ENCODE measurements at places on chromosomes 6 and 20. TPM values are rescaled to one million over a fixed set of nuclear protein-coding genes. Genes with fewer than 3 reads are reported as not detected.

DNA sequence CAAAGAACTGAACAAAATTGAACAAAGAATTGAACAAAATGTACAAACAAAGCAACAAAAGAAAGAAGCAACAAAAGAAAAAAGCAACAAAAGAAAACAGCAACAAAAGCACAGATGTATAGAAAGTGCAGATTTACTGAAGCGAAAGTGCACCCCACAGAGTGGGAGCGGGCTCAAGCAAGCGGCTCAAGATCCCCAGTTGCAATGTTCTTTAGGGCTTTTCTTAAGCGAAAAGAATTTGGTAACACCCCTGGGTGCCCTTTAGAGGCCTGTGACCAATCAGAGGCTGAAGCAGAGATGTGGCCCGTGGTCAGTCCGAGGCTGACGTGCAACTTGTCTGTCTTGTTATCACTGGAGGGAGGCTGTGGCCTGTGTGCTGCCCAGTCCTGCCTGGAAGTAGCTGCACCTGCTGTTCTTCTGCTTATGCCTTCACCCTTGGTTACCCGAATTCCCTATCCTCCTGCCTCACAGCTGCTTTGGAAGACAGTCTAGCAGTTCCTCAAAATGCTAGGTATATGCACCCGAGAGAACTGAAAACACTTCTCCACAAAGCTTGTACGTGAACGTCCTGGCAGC lies 13.2 kb upstream of the KIF25 start:
- no peaks in the 10 kb centered on the region for H3K36me3 ChIP-seq
- no peaks in the 10 kb centered on the region for H3K4me1 ChIP-seq
- no peaks in the 10 kb centered on the region for H3K27me3 ChIP-seq
- no peak for DNase-seq
- H3K27ac ChIP-seq = no peak overlapping the region

DNA sequence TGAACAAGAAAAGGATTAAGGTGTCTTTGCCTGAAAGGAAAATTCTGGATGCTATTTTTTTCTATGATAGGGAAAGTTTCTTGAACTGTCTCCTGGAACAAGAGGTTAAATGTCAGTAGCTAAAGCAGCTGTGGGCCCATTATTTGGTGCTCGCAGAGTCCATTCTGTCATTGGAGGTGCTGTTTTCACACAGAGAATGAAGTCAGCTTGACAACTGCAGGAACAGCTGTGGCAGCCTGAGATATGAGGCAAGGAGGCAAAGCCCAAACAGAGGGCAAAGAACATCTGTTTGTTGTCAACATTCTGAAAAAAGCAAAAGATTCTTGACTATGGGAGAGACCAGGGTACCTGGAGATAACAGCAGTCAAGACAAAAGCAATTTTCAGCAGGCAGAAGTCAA lies 548.2 kb downstream of the KIF16B start:
- H3K27me3 ChIP-seq = no peaks in the 10 kb centered on the region
- H3K4me1 ChIP-seq = no peaks in the 10 kb centered on the region

DNA sequence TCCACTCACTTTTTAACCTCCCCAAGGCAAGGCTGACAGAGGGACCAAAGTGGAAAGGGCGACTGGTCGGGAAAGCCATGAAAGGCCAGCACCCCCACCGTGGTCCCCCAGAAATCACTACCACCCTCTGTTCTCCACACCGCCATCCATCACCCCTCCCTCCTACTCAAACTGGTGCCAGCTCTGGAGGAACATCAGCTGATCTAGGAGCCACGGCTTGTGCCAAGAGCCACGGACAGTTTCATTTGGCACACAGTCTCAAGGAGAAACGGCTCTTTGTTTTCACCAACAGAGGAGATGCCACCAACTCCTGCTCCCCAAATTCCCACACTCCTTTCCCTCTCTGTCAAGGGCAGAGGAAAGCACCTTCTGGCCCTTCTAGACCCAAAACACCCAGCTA lies 26.0 kb downstream of the TBC1D7 start:
- peaks cover 11% of the 10 kb centered on the region for H3K4me1 ChIP-seq
- H3K27ac ChIP-seq = no peak overlapping the region
- no peak overlapping the region for H3K4me3 ChIP-seq

- H3K36me3 ChIP-seq = no peaks in the 10 kb centered on the region
- H3K4me3 ChIP-seq = no peak overlapping the region
- no peak overlapping the region for H3K27ac ChIP-seq
- no peaks in the 10 kb centered on the region for H3K4me1 ChIP-seq
- no peaks in the 10 kb centered on the region for H3K27me3 ChIP-seq
These were observed 590.9 kb upstream of the NRSN1 start for GRCh38 chr6:23535101-23535500.

The COL9A3 gene
- total RNA-seq = 2.2 TPM

The SCUBE3 gene
- 0.11 TPM for total RNA-seq

All from ovary (tissue), 10 donors.